ENCODE measurements at places on chromosomes 3 and 15.

GRCh38 chr15:61687651-61688050 lies 372.6 kb downstream of the VPS13C start:
- no peak for DNase-seq

GRCh38 chr15:39976291-39977274 lies 42.7 kb downstream of the EIF2AK4 start:
- DNase-seq, result no peak

DNA sequence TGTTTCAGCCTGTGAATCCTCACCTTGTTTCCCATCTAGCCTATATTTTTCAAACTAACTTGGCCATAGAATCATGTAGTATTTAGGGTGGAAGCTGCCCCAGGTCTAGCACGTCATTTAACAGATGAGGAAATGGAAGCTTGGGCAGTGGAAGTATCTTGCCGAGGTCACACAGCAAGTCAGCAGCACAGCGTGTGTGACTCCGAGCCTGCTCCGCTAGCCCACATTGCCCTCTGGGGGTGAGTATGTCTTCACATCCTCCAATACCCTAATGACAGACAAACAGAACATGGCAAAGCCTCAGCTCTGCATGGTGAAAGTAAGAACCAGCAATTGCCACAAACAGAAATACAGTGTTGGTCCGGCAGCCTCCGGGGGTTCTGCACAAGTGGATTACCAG lies 2.2 kb upstream of the CCR5 start:
- DNase-seq, result no peak

DNA sequence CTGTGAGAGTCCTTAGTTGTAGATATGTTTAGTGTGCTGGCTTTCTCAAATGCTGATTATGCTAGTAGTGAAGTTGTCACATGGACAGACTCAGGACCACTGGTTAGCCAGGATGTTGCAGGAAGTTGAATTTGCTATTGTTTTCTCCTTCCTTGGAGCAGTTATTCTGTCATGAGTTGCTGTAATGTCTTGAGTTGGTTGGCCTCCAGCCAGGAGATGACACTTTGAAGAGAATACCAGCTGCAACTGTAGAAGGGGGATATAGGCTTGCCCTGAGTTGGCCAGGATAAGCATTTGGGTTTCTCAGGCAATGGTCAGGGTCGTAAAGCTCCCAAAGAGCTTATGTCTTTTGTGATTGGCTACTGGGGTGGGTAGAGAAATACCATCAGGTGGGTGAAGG lies 206.7 kb downstream of the ZNF621 start:
- DNase-seq, result no peak

DNA sequence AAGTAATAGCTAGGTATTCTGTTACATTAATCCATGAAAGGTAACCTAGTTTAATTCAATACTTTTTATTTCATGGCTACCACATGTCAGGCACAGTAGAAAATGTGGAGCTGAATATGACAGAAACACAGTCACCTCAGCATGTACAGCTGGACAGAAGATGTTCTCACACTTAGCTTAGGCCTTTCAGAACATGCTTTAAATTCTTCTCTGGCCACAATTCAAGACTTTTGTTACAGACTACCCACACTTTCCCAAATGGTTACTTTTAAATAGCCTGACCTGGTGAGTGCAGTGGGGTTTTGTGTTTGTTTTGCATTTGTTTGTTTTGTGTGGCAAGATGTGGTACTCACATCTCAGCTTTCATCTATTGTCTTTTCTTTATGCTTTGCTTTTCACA lies 1079.5 kb downstream of the IGSF11 start:
- DNase-seq, result no peak

GRCh38 chr3:119160361-119160760 lies 13.0 kb upstream of the UPK1B start:
- DNase-seq, result no peak

DNA sequence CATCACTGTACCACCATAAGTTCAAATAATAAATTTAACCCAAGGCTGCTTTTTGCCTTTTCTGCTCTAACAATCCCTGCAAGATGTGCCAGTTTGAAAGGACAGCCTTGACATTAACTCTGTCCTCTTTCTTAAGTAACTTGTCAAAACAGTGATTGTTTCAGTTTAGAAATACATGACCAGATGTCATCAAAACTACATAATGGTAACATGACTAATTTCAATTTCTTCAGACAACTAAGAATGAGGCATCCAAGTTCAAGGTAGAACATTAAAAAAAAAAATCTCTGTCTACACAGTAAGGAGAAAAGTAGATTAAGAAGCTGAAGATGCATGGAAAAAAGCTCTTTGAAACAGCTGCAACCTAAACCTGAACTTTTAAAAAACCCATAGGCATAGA lies 47.4 kb downstream of the SHQ1 start:
- DNase-seq, result no peak

- no peak for DNase-seq
Observed at GRCh38 chr15:91904942-91905341, 51.4 kb downstream of the SLCO3A1 start.
